Stimulated activated CD8-positive, alpha-beta memory T cell treated with anti-CD3 and anti-CD28 coated beads, Interleukin-4, amount 100 ng/mL, for 4 hours (primary cell): ENCODE measurements at places on chromosomes 6 and 20.

DNA sequence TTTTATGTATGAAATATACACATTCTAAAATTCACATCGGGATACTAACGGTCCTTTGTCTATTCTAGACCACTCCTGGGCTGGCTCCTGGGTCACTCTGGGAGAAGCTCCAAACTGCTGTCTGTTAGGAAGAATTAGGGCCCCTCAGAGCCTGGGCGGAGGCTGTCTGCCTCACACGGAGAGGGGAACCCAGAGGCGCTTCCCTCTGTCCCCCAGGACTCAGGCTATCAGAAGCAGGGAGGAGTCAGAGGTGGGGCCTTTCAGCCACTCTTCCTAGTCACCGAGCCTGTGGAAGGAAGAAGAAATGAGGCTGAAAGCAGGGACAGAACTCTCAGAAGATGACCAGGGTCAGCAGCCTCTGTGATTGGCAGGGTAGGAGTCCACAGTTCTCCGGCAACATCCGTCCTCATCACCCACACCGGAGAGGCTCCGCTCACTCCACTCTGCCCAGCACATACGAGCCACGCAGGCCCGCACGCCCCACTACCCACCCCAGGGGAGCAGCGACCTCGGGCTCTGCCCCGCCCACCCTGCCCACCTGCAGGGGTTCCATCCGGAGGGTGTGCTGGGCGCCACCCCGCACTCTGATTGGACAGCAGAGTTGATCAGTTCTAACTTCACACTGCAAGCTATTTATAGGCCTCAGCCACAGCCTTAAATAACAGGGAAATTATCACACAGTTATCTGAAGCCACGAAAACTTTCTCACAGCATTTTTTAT is 182.1 kb upstream of the AFDN start:
- DNase-seq = no peak

DNA sequence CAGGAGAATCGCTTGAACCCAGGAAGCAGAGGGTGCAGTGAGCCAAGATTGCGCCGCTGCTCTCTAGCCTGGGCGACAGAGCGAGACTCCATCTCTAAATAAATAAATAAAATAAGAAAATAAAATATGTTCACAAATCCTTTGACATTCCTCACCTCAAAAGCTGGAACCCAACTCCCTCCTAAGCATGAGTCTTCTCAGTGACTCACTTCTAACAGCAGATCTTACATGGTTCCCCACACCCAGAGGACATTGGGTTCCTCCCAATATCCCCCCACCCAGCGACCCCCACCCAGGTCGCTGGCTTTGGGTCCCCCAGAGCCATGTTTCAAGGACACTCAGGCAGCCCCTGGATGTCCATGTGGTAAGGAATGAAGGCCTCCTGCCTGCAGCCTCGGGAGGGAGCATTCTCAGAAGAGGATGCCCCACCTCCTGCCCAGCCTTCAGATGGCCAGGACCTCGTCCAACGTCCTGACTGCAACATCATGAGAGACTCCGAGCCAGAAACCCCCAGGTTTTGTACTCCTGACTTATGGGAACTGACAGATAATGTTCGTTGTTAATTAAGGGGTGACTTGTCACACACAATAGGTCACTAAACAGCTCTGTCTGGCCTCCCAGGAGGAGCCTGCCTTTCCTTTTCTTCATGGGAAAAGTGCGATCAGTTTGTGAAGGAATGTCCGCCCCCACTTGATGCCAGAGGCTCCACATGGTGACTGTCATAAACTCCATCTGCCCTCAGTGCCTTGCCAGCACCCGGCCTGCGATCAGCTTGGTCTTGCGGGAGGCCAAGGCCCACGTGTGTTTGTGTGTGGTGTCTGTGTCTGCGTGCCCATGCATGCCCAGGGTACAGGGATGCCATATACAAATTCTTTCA is 10.1 kb upstream of the GMEB2 start:
- DNase-seq = no peak

GRCh38 chr20:63957004-63957689 is 931 bp upstream of the UCKL1 start:
- DNase-seq = no peak

DNA sequence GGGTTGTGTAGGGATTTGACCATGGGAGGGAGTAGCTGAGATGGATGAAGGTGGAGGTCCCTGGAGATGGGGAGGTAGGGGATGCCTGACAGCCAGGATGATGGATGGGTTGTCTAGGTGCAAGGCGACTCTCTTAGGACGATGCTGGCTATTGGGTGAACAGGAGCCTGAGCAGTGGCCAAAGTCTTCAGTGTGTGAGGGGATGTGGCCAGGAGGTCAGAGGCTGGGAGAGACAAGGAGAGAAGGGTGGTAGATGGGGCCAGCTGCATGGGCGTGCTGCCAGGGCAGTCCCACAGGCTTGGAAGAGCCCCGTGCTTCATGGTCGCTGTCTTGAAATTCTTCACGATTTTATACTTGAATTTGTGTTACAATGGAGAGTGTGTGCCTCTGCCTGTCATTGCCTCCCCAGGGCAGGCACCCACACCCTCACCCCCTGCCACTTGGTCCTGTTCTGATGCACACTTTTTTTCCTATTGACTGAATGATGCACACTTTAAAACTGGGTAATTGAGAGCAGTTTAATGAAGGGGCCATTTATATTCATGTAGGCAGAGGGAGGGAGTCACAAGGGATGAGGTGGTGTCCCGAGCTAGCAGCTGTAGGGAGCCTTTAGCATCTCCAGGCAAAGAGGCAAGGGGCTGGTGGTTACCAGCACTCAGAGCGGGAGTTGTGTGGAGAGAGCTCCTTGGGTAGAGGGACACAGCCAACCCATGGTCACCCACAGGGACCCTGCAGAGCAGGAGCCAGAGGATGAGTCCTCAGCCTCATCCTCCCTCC is 120.7 kb downstream of the DHX35 start:
- no peak for DNase-seq

GRCh38 chr20:51388227-51388626 is 154.3 kb downstream of the NFATC2 start:
- no peak for DNase-seq

GRCh38 chr20:16477632-16478031 is 95.6 kb downstream of the KIF16B start:
- no peak for DNase-seq

DNA sequence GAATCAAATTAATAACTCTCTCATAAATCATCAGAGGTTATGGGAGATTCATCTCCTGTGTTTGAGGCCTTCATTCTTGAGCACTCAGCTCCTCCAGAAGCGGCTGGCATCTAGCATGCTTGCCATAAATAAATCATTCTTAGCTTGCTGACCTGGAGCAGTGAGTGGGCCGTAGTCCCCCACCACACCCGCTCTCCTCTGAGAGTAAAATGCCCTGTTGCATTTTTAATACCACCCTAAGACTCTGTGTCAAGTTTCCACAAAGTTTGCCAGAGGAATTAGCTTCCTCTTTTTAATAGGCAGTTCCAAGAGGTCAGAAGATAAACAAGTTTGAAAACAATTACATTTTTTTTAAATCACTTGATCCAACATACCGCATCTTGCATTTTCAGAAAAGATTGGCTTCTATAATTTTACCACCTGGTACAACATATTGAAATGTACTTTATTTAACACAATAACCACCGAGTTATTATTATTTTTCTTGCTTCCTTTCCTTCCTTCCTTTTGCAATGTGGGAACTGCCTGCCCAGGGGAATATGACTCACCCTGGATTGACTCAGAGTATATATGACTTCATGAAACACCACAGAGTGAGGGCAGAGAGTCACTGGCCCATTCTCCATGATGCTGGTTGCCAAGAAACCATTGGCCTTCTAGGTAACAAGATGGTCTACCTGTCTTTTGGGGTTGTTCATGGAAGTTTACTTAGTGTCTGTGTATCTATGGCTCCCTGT is 29.4 kb upstream of the CLIC5 start:
- DNase-seq = no peak
